Right ventricle myocardium inferior (tissue), 1 donor: ENCODE measurements at places on chromosomes 11 and 22.

DNA sequence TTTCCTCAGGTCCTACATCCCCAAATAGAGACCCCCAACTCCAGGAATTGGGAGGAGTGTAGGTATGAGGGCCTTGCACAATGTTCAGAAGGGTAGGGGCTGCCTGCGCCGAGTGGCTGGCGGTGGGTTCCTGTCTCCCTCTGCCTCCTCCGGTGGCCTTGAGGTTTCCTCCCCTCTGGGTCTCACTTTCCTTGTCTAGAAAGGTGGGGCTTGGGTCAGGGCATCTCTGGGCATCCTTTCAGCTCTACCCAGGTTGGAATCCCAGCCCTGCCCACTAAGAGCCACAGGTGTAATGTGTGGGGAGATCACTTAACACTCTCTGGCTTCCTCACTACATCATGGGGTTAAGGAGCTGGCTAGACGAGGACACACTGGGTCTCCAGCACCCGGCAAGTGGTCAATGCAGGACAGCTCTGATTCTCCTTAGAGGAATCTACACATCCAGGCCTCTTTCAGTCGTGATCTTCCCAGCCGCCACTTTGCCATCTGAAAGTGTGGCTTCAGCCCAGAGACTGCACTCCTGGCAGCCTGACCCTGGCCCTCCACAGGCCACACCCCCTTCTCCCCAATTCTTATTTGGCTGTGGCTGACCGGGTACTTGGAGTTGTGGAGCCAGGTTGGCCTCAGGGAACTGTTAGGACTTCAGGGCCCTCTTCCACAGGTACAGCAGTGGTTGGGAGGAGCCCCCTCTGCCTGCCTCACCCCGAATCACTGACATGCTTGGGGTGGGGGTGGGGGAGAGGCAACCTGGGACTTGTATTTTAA lies 22.1 kb downstream of the PRDM11 start:
- DNase-seq = no peak

DNA sequence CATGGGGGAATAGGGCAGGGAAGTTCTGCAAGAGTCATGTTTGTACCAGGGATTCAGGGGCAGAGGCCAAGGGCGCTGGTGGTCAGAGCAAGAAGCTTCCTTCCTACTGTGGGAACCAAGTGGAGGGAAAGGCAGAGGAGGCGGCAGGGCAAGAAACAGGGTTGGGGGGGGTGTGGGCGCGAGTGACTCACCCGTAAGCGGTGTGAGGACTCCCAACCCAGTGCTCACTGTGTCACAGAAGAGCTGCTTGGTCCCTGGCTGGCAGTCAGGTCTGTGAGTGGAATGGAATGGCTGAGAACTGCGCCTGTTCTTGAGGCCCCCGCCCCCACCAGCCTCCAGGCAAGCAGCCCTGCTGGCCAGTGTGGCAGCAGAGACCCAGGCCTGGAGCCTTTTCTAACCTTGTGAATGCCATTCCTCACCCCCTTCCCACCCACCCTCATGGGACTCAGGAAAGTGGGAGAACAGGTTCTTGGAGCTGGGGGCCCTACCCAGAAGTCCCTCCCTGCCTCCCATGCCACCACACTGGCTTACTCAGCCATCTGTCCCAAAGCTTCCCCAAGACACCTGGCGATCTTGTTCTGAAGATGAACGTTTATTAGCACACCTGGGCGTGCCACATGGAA lies 4.7 kb downstream of the LRRC10B start:
- DNase-seq = peak; percentile 32

GRCh38 chr11:88194990-88195389 lies 19.7 kb upstream of the RAB38 start:
- no peak for DNase-seq

DNA sequence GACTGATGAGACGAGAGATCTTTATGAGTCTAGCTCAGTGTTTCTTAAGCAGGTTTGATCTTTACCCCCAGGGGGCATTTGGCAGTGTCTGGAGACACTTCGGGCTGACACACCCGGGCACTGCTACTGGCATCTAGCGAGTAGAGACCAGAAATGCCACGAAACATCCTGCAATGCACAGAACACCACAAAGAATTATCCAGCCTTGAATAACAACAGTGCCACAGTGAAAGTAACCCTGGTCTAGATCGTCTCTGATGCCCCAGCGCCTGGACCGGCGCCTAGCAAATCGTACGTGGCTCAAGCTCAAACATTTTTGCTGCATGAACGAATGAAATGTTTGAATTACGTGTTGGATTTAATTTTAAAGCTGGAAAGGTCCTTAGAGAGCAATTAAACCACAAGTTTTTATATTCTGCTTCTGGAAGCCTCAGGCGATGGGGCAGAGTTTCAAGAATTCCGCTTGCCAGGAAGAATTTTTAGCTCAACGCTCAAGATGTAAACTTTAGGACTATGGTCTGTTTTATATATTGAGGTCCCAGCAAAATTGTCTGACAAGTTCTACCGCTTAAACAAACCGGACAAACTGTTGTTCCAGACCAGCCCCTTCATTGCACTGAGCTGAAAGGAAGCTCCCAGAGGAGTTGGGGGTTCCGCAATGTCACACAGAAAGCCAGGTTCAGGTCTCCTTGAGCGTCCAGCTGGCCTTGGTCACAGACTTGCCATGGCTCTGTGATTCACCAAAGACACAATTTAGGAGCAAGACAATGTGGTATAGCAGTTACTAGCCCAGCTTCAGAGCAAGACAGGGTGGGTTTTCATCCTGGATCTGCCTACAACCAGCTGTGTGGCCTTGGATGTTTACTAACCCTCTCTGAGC lies 44.2 kb upstream of the SMTN start:
- DNase-seq = no peak

DNA sequence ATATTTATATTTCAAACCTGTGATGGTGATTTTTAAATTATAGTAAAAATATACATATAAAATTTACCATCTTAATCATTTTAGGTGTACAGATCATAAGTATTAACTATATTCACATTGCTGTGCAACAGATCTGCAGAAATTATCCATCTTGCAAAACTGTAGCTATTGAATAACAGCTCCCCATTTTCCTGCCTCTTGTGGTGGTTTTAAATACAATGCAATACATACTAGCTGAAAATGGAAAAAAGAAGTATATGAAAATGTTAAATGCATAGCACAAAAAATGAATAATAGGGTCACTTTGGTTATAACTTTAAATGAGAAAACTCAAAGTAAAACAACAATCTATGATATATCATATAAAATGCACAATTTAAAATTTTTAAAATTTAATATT lies 130.9 kb upstream of the VPREB1 start:
- no peak for DNase-seq

DNA sequence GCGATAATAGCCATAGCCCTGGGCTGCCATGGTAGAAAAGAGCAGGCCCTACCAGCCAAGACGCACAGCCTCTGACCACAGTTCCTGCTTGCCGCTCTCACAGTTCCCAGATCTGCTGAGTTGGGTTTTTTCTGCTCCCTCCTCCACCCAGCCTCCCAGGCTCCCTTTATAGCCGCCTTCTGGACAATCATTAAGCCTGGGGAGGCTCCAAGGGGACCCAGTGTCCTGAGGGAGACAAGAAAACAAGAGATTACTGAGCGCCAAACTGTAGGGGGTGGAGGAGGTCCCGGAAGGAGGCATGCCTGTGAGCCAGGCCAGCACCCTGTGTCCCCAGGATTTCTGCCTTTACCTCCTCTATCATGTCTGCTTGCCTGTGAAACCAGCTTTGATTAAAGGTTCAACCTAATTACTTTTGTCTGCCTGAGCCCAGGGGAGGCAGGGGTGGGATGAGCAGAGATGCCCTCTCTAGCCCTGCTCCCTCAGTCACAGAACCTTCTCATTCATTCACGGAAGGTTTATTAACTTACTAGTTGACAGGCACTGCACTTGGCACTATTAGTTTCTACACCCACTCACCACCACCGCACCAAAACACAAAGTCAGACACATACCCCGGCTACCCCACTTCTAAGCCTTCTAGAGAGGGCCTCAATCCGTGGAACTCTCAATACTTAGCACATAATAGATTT lies 1.2 kb downstream of the SLC37A4 start:
- DNase-seq = no peak

GRCh38 chr22:28819253-28820096 lies 19.1 kb upstream of the XBP1 start:
- DNase-seq = no peak

- no peak for DNase-seq
Measured at GRCh38 chr11:69934861-69935494, 115.8 kb upstream of the FGF3 start.

GRCh38 chr11:28924004-28924403 lies 815.8 kb downstream of the METTL15 start:
- no peak for DNase-seq

- no peak for DNase-seq
Measured at GRCh38 chr11:131754671-131755070, 384.3 kb downstream of the NTM start.

- no peak for DNase-seq
Measured at GRCh38 chr11:65644837-65645236, 6.9 kb downstream of the SIPA1 start.

GRCh38 chr11:12280199-12280837 lies 97.1 kb upstream of the PARVA start:
- no peak for DNase-seq

GRCh38 chr11:64729851-64730382 lies 6.9 kb upstream of the NRXN2 start:
- DNase-seq = no peak

DNA sequence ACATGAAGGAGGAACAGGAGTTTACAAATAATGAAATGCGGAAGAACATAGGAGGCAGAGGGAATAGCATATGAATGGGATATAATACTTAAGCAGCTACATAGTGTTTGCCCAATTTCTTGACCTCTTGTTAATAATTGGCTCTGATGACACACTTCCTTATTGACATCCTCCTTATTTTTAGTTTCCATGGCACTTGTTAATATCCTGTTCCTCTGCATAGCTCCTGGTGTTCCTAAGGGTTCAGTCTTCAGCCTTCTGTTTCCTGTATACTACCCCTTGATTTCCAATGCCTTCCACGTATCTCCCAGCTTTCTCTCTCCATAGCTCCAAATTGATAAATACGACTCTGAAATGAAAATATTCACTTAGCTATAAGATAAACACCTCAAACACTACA lies 663.8 kb upstream of the API5 start:
- no peak for DNase-seq

- no peak for DNase-seq
Measured at GRCh38 chr22:29524442-29525191, 28.9 kb downstream of the THOC5 start.

DNA sequence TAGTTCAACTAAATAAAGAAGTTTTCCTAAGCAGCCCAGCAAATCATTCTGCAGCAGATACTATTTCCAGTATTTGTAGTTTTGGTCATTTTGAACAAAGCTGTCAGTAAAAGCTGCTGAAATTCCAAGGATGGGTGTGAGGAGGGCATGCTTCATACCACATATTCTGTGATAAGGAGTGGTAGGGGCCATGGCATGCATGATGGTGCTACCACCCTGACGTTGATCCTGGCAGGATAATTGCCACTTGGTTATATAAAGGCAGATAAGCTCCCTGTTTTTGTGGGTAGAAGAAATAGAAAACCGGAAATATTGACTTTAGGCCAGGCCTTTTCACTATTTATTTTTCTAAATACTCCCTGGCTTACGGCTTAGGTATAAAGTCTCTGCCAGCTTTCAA lies 33.1 kb upstream of the L3MBTL2 start:
- no peak for DNase-seq

GRCh38 chr11:128548649-128549255 lies 38.6 kb downstream of the ETS1 start:
- DNase-seq = peak; percentile 83

GRCh38 chr11:123100379-123101085 lies 38.6 kb upstream of the HSPA8 start:
- no peak for DNase-seq

DNA sequence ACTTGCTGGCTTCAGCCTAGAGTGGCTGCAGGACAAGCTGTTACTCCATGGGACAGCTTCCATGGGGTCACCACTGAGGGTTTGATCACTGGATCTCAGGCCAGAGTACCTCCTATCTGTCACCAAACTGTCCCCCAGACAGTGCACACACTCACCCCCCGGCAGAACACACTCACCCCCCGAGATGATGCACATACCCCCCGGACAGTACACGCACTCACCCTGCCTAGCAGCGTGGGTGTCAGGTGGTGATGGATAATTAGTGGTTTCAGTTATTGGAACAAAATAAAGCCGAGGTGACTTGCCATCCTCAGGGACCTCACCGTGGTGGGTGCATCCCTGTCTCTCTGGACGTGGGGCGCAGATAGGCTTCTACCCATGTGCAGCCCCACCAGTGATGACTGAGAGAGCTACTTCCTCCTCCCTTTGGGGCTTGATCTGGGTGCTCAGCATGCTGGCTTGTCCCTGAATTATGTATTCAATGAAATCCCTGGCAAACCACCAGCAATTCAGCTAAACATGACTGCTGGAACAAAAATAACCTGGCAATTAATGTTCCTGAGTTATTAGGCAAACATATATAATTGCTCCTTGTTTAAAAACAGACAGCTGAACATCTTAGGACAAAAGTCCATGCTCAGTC lies 18.9 kb downstream of the TANGO2 start:
- DNase-seq = peak; percentile 58

DNA sequence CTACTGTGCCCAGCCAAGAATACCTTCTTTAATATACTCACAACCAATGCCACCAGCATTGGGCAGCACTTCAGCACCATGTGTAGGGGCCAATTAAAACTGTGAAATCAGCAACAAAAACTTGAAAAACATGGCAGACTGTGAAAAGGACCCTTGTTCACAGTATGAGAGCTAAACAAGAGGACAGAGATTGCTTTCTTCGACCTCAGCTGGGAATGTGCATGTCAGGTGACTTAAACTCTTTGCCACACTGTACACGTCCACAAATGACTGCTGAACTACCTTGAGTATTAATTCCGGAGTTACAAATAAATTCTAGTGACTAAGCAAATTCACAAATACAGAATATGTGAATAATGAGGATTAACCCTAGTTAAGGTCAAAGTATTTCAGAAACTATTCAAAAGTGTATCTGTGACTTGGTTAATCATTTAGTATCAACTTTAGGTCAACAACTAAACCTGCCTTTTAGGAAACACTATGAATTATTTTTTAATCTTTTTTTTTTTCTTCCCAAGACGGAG lies 33.0 kb downstream of the DDX6 start:
- DNase-seq = no peak

- no peak for DNase-seq
Measured at GRCh38 chr22:30866216-30866615, 102.4 kb downstream of the MORC2 start.
